ENCODE measurements at places on chromosomes 7 and 10. TPM values are rescaled to one million over a fixed set of nuclear protein-coding genes. Genes with fewer than 3 reads are reported as not detected.

GRCh38 chr7:45434167-45434784 is 139.9 kb upstream of the ADCY1 start:
- DNase-seq: no peak
- no peak overlapping the region for H3K4me3 ChIP-seq
- no peaks in the 10 kb centered on the region for H3K36me3 ChIP-seq
- H3K27ac ChIP-seq: no peak overlapping the region
- H3K4me1 ChIP-seq: no peaks in the 10 kb centered on the region

Gene STAG3
- total RNA-seq: not detected

DNA sequence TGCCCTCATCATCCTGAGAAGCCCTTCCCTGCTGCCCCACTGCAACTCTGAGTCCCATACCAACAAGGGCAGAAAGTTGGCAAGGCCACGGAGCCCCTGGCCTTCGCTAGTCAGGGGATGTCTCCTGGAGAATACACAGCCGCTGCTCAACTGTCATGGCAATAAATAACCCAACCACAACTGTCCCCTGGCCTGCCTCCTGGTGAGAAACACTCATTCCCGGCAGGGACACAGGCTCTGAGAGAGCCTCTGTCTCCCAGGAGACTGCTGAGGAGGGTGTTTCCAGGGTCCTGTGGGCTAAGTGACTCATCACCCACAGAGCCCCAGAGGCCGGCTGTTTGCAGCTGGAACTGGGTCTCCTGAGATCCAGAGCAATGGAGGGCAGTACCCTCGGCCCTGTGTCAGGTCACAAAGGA is 354.1 kb downstream of the TNS3 start:
- no peaks in the 10 kb centered on the region for H3K36me3 ChIP-seq
- H3K4me1 ChIP-seq: no peaks in the 10 kb centered on the region
- H3K27me3 ChIP-seq: no peaks in the 10 kb centered on the region
- no peak overlapping the region for H3K4me3 ChIP-seq
- no peak overlapping the region for H3K27ac ChIP-seq

DNA sequence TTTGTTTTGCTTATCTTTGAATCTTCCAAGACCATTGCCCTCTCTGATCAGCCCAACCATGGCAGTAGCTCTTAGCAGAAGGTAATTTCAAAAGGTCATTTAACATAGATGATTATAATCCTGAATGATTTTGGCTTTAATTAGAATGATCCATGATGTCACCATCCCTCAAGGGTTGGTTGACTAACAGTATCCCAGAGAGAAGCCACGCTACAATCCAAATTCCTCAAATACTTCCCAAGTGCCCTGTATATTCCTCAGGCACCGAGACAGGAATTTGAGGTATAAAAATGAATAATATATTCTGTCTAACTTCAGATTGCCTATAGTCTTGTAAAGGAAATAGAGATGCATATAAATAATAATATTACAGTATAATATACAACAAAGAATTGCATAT is 42.1 kb upstream of the TMEM196 start:
- H3K27ac ChIP-seq: no peak overlapping the region
- no peaks in the 10 kb centered on the region for H3K36me3 ChIP-seq
- H3K4me1 ChIP-seq: no peaks in the 10 kb centered on the region
- no peaks in the 10 kb centered on the region for H3K27me3 ChIP-seq
- no peak for DNase-seq

- no peak for DNase-seq
- no peaks in the 10 kb centered on the region for H3K27me3 ChIP-seq
- peaks cover 72% of the 10 kb centered on the region for H3K4me1 ChIP-seq
Observed at GRCh38 chr10:80487421-80487785, 33.3 kb downstream of the TSPAN14 start.

Gene ENO4
- total RNA-seq: not detected

DNA sequence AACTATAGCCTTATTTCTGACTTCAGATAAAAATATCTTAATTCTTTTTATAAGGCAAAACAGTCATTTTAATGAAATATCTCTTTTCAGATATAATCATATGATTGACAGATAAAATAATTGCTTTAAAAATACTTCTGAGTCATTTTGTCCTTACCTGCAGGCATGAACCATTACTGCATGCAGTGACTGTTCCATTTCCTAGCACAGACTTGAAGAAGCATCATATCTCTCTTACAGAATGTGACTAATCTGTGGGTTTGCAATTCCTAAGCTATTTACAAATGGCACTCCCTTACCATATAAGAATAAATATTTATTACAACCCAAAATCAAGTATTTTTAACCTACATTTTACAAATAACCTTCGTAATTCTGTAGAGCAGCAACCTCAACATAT is 120.7 kb downstream of the SRPK2 start:
- H3K4me3 ChIP-seq: peak overlapping the region; percentile 26
- H3K4me1 ChIP-seq: no peaks in the 10 kb centered on the region
- DNase-seq: no peak
- H3K27ac ChIP-seq: peak overlapping the region; percentile 82

- no peak overlapping the region for H3K27ac ChIP-seq
- H3K36me3 ChIP-seq: no peaks in the 10 kb centered on the region
- H3K4me1 ChIP-seq: no peaks in the 10 kb centered on the region
Observed at GRCh38 chr7:123845823-123846216, 851 bp downstream of the HYAL4 start.

- peak; percentile 53 for DNase-seq
- H3K27ac ChIP-seq: no peak overlapping the region
Observed at GRCh38 chr10:43265799-43266721, 805 bp downstream of the RASGEF1A start.

Gene YWHAG
- 132 TPM for total RNA-seq

Gene FOXP2
- 2.0 TPM for total RNA-seq

- H3K27ac ChIP-seq: no peak overlapping the region
- no peaks in the 10 kb centered on the region for H3K4me1 ChIP-seq
- H3K27me3 ChIP-seq: no peaks in the 10 kb centered on the region
Observed at GRCh38 chr7:80458822-80459725, 52.8 kb downstream of the GNAT3 start.

Measured in right atrium auricular region (tissue), 2 donors.